ENCODE measurements at places on chromosomes 2 and 18.

GRCh38 chr2:224259831-224260230 lies 142.1 kb downstream of the FAM124B start:
- no peak for DNase-seq

- no peak for DNase-seq
These were observed 32.5 kb downstream of the TET3 start for GRCh38 chr2:74017223-74017622.

DNA sequence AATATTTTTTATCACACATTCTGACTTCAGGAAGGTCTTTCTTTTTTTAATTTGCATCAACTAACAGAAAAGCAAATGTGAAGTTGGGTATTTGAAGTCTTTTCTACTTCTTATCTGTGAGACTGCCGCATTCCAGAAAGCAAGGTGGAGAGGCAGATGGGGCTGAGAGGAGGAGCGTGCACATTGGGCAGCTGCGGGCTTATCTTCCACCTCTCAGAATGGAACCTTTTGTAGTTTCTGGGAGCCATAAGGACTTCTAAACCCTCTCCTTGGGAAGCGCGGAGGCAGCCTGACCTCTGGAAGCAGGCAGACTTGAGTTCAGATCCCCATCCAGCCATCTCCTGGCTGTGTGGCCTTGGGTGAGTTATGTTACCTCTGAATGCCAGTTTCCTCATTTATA lies 3.9 kb downstream of the MAPRE3 start:
- DNase-seq = no peak

- DNase-seq = no peak
These were observed 73.4 kb downstream of the DTNA start for GRCh38 chr18:34783501-34783900.

DNA sequence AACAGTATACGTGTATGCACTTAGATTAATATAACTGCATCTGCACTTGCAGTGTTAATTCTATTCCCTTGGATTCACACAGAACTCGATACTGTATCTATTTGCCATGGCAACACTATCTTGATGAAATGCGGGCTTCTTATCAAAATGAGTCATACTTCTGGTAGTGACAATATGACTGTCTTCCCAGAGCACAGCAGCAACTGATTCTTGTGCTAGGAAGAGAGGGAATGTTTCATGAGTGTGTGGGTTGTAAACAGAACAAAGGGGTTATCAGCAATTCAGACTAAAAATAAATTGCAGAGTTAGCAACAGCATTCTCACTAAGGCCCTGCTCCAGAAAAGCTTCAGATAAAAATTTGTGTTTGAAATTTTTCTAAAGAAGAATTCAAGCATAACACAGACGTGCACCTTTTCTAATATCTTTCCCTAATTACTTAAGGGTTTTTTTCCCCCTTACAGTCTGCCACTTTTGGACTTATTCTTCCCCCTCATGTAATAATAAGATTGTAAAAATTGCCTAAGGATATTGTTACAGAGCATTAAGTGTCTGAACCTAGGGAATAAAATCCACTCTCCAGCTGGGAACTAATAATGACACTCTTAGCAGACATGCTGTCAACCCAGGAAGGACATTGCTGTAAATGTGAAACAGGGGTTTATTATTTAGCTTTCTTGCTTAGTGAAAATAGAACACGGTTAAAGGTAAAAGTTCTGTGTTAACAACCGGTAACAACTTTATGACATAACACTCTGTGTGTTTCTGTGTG lies 99.9 kb upstream of the SLC38A11 start:
- no peak for DNase-seq

- no peak for DNase-seq
These were observed 246.3 kb downstream of the CCDC102B start for GRCh38 chr18:69044215-69044614.

- no peak for DNase-seq
These were observed 90.3 kb downstream of the OLA1 start for GRCh38 chr2:174158003-174158402.

GRCh38 chr18:56483386-56483785 lies 155.0 kb downstream of the TXNL1 start:
- no peak for DNase-seq

DNA sequence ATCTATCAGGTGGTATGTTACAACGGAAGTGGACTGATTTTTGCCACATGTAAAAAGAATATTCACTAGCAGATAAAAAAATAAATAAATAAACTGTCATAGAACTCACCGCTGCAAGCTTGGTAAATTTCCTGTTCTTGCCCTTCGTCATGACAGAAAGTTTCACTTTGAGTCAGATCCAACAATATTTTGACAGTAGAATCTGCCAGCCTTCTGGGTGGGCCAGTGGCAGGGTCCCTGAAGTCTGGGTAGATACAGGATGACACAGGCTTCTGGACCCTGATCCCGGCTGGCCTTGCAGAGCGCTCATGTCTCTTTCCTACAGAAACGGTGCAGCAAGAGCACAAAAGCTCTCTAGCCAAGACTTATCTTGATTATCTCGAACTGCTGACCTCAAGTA lies 97.8 kb upstream of the PMAIP1 start:
- DNase-seq = no peak

DNA sequence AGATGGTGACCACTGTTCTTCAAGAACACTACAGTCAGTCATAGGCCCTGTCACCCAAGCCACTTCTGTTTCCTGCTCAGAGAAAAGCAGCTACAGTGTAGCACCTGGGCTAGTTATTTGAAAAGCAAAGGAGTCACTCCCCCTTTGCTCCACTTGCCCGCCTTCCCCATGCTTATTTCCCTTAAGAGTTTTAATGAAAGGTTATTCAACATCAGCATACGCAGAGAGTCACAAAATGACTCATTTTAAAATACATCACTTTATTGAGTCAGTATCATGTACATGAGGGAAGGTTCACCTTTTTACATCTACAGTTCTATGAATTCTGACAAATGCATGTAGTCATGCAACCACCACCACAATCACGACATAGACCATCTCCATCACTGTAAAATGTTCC lies 71.3 kb downstream of the TNFRSF11A start:
- no peak for DNase-seq

GRCh38 chr2:236054125-236054524 lies 114.1 kb downstream of the GBX2 start:
- DNase-seq = no peak

DNA sequence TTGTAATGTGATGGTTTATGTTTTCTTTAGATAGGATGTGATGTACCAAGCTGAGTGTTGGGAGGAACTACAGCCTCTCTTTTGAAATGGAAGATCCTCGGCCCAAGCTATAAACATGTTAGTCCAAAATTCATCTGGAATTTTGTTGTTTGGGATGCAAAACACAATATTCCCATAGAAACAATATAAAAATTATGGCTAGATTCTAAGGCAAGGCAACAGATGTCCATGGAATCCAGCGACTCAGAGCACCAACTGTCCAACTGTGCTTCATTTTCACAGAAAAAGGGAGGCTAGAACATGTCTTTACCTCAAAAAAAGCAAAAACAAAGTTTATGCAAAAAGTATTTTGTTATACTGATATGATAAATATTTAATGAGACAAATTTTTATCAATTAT lies 52.4 kb upstream of the ATP8B1 start:
- DNase-seq = no peak

- DNase-seq = no peak
These were observed 25.2 kb upstream of the REL start for GRCh38 chr2:60855989-60856669.

GRCh38 chr2:24494410-24494809 lies 3.4 kb downstream of the NCOA1 start:
- DNase-seq = no peak

GRCh38 chr2:65576861-65577601 lies 144.6 kb upstream of the SPRED2 start:
- no peak for DNase-seq

GRCh38 chr2:10140841-10141610 lies 18.5 kb downstream of the RRM2 start:
- DNase-seq = no peak

DNA sequence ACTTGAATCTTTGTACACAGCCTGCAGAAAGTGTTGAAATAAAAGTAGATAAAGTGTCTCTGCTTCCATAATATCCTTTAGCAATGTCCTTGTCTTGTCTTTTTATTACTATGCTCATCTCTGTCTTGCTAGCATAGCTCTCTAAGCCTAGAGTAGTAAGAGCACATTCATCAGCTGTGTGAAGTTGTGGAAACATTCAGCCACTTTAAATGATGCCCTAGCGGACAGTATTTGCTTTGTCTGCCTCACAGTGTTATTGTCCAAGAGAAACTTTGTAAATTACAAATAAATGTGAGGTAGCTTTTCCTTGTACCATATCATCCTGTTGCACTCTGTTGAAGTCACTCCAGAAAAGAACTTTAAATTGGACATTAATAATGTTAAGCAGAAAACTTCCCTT lies 60.3 kb upstream of the TTC21B start:
- no peak for DNase-seq

DNA sequence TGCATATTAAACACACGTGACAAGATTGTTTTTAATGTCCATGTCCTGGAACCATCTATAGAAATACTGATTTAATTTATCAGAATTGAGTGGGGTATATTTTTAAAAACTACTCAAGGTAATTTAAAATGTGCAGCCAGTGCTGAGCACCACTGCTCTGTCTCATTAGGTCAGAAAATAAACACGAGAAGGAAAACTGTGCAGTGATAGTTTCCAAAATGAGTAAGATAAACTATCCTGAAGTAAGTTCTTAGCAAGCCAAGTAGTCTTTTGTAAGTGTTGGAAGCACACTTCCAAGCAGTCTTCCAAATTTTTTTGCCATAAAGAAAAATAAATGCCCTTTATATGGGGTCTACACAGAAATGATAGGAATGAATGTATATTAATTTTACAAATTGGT lies 93.8 kb upstream of the DNAJC10 start:
- no peak for DNase-seq

- no peak for DNase-seq
These were observed 322.1 kb downstream of the LRRTM1 start for GRCh38 chr2:79982445-79982844.

GRCh38 chr2:180559771-180560170 lies 420.6 kb upstream of the UBE2E3 start:
- DNase-seq = no peak

DNA sequence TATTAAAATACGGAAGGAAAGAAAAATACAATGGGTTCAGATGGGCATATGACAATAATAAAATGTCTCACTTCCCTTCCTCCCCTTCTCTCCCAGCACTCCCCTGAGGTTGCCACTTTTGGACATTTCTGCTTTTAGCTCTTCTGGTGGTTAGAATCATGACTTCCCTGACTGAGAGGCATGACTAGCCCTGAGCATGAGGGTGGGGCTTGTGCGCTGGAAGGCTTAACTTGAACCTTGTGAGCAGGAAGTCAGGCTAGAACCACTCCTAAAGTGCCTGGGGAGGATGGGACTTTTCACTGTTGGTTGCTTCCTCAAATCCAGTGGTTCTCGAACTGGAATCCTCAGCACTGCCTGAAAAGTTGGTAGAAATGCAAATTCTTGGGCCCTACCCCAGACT lies 19.7 kb upstream of the ARHGAP25 start:
- DNase-seq = no peak

GRCh38 chr2:138023298-138023697 lies 59.0 kb downstream of the HNMT start:
- no peak for DNase-seq

DNA sequence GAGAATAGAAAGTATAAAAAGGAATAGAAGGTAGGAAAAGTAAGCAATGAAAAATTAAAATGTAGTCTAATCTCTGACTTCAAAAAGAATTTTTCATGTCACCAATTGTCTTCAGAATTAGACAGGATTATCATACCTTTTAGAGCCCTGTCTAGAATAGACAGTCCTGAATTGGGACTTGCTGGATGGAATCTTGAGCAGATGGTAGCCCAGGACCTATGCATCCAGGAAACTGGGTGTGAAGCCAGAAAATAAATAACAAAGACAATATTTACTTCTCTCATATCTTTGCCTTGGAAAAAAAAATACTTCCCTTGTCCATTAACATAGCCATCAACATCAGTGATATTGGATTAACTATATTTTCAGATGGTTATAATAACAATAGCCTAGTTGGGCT lies 97.8 kb upstream of the UNC80 start:
- DNase-seq = no peak

DNA sequence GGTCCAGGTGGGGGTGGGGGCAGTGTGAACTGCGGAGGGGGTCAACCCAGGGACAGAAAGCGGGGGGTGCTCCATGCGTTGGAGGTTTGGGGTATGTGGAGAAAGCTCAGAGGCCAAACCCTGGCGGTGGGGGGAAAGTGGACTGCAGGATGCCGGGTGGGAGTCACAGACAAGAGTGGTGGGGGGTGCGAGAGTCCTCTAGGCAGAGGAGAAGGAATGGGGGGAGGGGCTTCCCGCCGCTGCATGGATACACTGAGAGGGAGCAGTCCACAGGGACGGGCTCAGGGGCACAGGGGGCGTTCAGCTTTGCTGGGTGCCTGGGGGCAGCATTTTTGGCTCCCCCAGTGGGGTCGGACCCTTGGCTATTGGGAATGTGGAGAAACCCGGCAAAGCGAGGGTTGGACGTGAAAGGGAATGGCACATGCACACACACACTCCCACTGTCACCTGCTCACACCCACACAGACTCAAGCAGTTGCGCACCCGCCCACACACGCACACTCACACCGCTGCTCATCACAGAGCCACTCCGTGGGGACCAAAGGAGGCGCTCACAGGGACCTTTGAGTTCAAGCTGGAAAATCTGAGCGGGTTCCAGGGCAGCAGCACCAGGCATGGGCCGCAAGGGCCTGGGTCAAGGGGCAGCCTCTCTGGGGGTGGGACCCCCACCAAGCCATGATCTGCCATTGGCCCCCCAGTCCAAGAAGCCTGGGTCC lies 7.7 kb downstream of the GBX2 start:
- DNase-seq = no peak

DNA sequence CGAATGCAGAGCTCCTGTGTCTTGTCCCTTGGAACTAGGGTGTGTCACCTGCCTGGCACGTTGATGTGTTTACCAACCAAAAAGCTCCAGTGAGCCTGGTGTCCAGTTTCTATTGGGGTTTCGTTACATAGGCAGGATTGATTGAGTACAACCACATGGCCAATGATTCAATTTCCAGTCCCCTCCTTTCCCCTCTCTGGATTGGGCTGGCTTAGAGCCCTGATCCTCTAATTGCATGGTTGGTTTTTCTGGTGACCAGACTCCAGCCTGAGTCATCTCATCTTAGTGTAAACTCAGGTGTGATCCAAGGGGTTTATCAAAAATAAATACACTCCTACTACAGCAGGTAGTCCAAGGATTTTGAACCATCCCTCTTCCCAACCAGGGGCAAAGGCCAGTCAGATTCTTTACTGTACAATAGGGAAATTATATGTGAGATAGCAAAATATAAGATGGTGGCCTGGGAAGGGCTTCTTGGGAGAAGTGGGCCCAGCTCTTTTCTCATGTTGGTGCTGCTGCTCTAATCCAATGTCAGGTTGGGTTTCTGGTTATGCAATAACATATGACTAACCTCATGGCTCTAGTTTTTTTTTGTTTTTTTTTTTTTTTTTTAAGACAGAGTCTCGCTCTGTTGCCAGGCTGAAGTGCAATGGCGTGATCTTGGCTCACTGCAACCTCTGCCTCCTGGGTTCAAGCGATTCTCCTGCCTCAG lies 64.7 kb upstream of the MGAT5 start:
- DNase-seq = no peak

All from left lobe of liver (tissue), 2 donors.